Hematopoietic multipotent progenitor cell treated with erythropoietin and hydrocortisone succinate and interleukin-3 and kit ligand, for 17 days (in vitro differentiated cells): ENCODE measurements at places on chromosomes 3 and 15.

DNA sequence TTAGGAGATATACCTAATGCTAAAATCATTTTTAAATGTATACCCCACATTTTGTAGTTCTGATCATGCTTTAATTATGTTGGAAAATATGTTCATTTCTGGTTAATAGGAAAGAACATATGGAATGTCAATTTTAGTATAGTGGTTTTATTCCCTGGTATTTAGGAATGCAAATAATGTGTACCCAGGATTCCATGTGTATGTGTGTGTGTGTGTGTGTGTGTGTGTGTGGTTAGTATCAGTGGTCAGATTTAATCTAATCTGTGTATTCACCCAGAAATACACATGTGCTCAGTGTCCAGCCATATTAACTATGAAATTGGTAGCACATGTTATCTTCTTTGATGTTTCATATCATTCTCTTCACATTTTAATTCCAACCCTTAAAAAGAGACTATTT, 233.5 kb upstream of the DCBLD2 start:
- no peak for DNase-seq

- no peak for DNase-seq
These were observed 34.3 kb upstream of the RFTN1 start for GRCh38 chr3:16547561-16548357.

DNA sequence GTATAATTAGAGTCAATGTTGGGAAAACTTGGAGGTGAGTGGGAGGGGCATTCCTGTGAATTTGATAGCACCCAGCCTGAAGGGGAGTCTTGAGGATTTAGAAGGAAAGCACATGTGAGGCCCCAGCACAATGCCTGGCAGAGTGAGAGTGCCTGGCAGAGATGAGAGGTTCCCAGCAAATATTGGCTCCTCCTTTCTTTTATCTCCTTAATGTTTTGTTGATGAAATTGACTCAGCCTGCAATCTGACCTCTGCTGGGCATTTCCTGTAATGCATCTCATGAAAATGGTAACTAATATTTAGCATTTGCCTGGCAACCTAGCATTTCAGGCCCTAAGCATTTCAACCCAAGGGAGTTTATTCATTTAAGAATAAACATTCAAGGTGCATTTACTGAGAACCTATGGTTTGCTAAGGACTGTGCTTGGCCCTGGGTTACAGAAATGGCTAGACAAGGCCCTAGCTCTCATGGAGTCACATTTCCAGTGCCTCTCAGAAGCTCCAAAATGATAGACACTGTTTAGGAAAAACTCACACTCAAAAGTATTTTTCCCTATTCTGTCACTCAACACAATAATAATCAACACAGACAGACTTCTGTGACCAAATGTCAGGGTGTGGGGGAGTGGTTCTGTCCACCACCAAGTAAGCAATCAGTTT, 19.0 kb downstream of the PDHB start:
- peak; percentile 77 for DNase-seq

DNA sequence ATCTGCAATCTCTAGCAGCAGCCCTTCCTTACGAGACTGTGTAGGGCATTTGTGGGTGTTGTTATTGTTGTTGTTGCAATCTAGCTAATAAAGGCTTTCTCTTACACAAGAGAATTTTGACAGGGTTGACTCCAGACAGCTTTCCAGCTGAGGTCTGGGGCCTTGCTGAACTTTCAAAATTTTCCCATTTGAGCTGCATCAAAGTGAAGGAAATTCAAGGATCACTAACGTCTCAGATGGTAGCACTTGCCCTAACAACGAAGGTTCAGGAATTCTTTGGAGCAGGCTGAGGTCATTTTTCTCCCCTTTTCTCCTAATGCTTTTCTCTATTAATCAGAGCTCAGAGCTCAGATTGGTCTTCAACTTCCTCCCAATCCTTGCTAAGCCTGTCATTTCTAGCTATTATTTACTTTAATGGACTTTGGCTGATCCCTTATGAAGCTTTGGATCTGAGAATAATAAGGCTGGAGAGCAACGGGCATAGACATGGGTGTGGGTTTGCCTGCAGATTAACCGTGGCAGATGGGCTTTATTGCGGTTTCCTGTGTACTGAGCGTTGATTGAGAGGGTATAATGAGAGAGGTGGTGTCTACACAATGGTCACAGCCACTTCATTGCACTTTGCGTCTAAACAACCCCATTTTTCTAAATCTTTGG, 614.0 kb upstream of the AGTR1 start:
- no peak for DNase-seq

GRCh38 chr3:84292128-84292527, 666.7 kb upstream of the CADM2 start:
- no peak for DNase-seq

- no peak for DNase-seq
These were observed 21.0 kb downstream of the TMEM158 start for GRCh38 chr3:45205126-45205525.

DNA sequence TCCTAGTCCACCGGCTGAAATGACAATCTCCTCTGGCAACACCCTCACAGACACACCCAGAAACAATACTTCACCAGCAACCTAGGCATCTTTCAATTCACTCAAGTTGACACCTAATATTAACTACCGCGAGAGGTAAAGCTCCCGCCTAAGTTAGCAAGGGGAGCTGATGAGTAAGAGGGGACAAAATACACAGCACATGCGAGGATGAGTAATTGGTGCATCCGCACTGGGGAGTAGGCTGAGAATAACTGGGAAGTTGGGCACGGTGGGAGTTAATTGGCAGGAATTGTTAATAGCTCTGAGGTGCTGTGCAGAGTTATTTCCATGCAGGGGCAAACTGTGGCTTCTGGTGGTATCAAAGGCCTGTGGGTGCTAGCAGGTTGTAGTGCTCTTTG, 14.5 kb upstream of the PLD1 start:
- DNase-seq, result no peak

DNA sequence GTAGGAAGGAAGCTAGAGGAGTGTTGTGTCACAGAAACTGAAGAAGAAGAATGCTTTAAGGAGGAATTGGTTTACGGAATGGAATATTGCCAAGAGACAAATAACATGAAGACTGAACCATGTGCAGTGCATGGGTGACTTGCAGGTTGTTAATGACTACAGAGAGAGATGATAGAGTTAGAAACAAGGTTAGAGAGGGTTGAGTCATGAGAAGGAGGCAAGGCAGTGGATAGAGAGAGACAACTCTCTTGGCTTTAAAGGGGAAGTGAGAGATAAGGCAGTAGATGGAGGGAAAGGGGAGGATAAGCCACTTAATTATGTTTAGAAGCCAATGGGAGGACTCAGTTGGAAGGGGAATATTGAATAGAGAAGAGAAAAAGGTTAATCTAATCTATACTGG, 119.3 kb upstream of the CCNL1 start:
- DNase-seq, result no peak

DNA sequence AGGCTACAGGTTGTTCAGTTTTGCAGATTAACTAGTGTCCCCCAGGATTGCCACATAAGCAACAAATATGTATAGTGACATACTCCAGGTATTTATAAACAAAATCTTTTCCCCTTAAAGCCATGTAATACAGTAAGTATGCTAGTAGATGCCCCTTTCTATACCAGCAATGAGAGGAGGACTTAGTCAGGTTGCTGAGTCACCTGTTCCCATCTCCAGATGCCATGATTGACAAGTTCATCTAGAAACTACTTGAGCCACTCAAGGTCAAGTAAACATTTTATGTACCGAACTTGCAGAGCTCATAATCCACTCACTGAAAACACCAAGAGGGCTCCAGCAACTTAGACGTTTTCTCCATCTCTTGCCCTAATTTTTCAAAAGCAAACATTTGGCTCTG, 18.2 kb downstream of the SLC9A9 start:
- DNase-seq, result no peak

GRCh38 chr15:45731343-45731742, 96.5 kb downstream of the SQOR start:
- DNase-seq, result no peak

GRCh38 chr3:141875893-141876380, 506 bp upstream of the ATP1B3 start:
- no peak for DNase-seq

- no peak for DNase-seq
These were observed 479.0 kb downstream of the GABRG3 start for GRCh38 chr15:27449941-27450340.

- no peak for DNase-seq
These were observed 13.2 kb upstream of the SLC6A6 start for GRCh38 chr3:14389166-14389606.

- no peak for DNase-seq
These were observed 25.4 kb downstream of the FILIP1L start for GRCh38 chr3:100088735-100089368.

GRCh38 chr3:120170223-120170622, 76.0 kb upstream of the GSK3B start:
- no peak for DNase-seq

DNA sequence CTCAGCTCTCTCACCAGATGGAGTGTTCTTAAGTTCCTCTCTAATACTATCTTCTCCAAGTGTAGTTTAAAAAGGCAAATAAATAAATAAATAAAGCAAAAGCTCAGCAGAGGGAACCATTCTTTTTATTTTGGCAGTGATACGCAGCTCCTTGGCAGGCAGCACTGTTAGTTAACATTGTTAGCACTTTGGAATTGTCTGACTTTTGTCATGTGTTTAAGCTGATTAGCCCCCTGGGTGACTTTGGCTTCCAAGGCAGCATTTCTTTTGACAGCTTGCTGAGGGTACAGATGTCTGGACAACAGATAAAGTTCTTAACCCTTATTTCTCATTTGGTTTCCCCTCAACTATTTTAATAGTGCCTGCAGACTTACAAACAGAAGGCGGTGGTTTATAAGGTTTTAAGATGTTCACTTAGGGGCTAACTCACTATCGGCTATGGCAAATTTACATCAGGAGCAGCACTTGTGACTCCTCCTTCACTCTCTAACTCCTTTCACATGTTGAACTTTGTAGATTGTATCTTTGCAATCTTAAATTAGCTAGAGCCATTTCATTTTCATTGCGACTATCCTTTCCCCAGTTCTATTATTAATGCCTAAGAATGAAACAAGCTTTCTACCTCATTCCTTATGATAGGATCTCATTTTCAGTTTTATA, 213.4 kb downstream of the ZBBX start:
- DNase-seq, result no peak

DNA sequence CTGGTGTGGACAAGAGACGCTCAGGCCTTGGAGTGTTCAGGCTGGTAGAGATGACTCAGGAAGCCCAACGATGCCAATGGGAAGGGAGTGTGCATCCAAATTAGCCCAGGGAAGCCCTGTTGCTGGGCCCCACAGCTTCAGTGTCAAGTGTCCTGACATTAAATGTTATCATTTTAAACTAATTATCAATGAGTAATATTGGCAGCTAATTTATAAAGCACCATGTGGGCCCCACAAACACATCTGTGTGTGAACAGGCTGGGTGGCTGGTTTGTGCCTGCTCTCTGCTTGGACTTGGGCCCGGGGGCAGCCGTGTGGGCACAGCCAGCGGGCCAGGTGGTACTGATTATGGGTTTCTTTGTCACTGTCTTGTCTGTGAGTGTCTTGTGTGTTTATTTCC, 15.0 kb downstream of the FBLN2 start:
- DNase-seq, result no peak

- no peak for DNase-seq
These were observed 839.8 kb downstream of the NTRK3 start for GRCh38 chr15:87416591-87417257.

GRCh38 chr3:33057320-33058298, 39.3 kb downstream of the GLB1 start:
- no peak for DNase-seq

- no peak for DNase-seq
These were observed 213.3 kb downstream of the SLC9A9 start for GRCh38 chr3:143634991-143635390.

DNA sequence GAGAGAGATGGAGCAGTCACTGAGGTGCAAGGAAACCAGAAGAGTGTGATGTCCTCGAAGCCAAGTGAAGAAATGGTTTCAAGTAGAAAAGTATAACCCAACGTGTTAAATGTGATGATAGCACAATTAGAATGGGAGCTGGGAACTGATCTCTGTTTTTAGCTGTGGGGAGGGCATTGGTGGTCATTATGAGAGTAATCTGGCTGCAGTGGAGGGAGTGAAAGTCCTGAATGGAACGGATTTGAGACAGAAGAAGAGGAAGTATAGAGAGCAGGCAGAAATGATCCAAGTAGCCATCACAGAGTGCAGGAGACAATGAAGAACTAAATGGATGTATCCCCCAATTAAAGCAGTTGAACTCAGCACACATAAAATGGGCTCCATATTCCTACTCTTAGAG, 235.3 kb downstream of the IGSF11 start:
- DNase-seq, result no peak

GRCh38 chr3:185353823-185354614, 8.9 kb upstream of the MAP3K13 start:
- DNase-seq, result peak; percentile 67

- no peak for DNase-seq
These were observed 654.1 kb downstream of the IGSF11 start for GRCh38 chr3:118380576-118380975.

DNA sequence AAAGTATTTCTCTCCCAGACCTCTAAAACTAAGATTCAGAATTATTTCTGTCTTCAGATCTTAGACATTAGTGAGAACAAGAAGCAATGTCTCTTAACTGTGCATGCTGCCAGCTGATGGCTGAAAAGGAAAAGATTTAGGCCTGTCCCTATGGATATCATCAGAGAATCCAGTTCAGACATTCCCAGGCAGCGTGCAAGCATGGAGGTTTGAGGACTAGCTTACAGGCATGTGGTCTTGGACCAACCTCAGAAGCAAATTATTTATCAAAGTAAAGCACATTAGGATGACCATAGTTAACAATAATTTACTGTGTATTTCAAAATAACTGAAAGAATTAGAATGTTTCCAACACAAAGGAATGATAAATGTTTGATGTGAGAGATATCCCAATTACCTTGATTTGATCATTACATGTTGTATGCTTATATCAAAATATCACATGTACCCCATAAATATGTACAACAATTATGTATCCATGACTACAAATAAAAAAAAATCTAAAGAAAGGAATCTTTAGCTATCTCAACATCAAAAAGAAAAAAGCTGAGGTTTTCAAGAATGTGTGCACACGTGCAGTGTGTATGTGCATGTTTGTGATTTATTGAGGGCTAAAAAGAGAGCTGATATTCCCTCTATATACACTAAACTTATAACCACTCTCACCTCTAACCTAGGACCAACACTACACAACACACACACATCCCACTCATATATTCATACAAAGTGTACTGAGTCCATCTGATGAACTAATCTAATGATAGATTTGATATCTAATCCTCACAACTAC, 108.9 kb upstream of the THBS1 start:
- DNase-seq, result no peak

DNA sequence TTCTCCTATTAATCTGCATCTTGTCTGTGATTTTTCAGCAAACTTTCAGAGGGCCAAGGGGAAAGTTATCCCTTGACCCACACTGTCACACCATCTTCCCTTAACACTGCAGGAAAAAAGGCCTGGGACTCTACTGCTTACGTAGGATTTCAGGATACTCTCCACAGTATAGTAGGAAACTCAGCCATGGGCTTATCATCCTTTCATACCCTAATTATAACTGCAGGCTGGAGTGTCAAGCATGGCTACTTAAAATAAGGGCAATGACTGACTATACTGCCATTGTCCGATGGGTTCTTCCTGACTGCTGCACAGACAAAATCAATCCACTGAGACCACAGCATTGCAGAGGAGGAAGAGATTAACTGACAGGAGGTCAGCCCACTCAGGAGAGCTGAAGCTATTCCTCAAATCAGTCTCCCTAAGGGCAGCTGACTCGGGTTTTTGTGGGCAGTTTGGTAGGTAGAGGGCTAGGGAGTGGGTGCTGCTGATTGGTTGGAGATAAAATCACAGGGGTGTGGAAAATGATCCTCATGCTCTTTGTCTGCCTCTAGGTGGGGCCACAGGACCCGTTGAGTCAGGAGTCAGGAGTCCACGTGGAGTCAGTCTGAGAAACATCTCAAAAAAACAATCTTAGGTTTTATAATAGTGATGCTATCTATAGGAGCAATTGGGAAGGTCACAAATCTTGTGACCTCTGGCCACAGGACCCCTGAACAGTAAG, 118.2 kb upstream of the STRIT1 start:
- DNase-seq, result no peak
